ENCODE measurements at places on chromosomes 12 and 14. TPM values are rescaled to one million over a fixed set of nuclear protein-coding genes. Genes with fewer than 3 reads are reported as not detected.

- no peak for DNase-seq
Observed at GRCh38 chr12:24109381-24110039, 160.0 kb upstream of the SOX5 start.

- DNase-seq, result no peak
Observed at GRCh38 chr12:65189028-65189718, 19.8 kb downstream of the LEMD3 start.

- no peak for DNase-seq
Observed at GRCh38 chr14:65339866-65340265, 72.7 kb upstream of the FUT8 start.

DNA sequence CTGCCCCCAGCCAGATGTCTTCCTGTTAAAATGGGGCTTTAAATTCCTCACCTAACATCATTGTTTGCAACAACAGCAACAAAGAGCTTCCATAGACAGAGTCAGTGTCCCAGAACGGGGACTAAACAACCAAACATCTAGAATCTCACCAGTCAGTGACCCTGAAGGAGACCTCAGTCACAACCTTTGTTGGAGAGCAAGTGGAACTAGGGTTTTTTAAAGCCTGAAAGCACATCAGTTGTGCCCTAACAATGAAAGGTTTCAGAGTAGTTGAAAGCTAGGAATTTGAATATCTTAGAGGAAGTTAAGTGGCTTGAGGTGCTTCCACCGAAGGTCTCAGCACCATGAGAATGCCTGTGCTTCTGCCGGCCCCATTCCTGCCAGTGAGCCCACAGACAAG, 5.0 kb upstream of the ALDH2 start:
- DNase-seq, result no peak

- no peak for DNase-seq
Observed at GRCh38 chr12:47868552-47869031, 36.2 kb downstream of the VDR start.

DNA sequence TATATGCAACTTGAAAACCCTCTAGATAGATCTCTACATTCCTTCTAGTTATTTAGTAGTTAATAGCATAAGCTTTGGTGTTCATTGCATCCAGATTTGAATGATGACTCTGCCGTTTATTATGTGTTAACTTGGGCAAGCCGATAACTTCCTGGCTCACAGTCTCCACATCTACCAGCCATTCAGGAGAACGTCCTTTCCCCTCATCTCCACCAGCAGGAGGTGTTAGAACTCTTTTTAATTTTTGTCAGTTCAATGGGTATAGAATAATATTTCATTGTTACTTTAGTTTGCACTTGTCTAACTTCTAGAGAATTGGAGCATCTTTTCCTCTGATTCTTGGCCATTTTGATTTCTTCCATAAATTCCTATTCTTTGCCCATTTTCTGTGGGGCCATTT, 30.0 kb upstream of the WSCD2 start:
- no peak for DNase-seq

- DNase-seq, result no peak
Observed at GRCh38 chr14:104973135-104973384, 5.1 kb downstream of the AHNAK2 start.

GRCh38 chr12:52344111-52344510, 22.9 kb upstream of the KRT83 start:
- DNase-seq, result no peak

The NTN4 gene
- total RNA-seq, result 118 TPM

The LHX5 gene
- not detected for total RNA-seq

The APOF gene
- total RNA-seq, result 0.62 TPM

The REM2 gene
- 1.0 TPM for total RNA-seq

The GAS2L3 gene
- total RNA-seq, result 0.18 TPM

The ANKRD52 gene
- 29.0 TPM for total RNA-seq
